KG1 (cell line): ENCODE measurements at places on chromosomes 1 and 21.

GRCh38 chr1:226798427-226799411 lies 59.6 kb upstream of the ITPKB start:
- no peak for DNase-seq

DNA sequence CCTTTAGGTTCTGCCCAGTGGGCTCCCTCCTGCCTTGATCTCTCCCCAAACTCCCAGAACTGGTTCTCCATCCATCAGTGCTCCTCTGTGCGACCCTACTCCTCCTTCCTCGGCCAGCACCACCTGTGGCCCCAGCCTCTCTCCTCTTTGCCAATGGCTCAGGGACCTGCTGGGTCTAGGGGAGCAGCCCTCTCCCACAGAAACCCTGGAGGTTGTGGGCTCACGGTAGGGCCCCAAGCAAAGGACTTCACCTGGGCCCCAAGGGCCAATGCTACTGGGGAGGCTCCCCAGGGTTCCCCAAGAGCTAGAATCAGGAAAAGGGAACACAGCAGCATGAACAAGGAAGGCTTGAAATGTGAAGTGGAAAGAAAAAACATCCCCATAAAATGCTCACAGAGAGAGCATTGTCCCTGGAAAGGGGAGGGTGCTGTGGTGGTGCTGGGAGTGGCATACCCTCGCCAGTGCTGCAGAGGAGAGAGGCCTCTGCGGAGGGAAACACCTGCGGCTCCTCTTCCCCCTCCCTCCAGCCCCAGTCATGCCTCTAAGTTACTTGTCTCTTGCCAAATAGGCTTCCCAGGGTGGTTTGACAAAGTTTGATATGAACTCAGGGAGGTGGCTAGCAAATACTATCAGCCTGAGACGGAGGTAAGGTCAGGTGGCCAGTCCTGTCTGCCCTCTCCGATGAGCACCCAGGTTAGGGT lies 2.5 kb downstream of the TMEM63A start:
- no peak for DNase-seq

- DNase-seq = no peak
Measured at GRCh38 chr1:215860833-215861232, 293.7 kb downstream of the KCTD3 start.

DNA sequence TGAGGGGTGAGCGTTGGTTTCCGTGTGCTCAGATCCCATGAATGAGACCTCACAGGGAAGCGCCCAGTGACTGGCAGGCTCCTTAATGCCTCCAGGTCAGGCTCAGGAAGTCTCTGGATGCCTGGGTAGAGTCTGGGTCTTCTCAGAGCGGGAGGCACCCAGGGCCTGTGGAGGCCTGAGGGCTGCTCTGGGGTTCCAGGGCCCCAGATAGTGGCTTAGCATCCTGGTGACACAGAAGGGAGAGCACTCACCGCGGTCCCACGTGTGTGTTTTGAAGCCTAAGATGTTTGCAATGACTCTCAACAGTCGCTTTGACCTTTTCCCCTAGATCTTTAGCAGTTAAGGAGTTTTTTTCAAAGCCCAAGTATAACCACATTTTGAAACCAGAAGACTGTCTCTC lies 25.0 kb downstream of the PRMT2 start:
- no peak for DNase-seq

DNA sequence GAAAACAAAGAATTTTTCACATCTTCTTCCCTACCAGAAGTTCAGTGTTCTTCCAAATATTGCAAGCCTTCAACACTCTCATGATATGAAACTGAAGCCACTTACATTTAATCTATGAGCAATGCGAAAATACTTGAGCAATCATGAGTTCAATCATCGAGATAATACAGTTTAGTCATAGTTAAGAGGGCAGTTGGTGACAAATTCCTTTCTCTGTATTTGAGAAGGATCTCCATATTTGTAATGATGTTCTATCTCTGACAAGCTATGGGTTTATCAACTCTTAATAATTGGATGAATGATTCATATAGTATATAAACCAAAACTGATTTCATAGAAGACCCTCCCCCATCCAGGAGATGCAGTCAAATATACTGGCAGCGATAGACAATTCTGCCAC lies 29.7 kb upstream of the PYHIN1 start:
- no peak for DNase-seq

GRCh38 chr21:17732306-17732705 lies 86.8 kb downstream of the C21orf91 start:
- no peak for DNase-seq

DNA sequence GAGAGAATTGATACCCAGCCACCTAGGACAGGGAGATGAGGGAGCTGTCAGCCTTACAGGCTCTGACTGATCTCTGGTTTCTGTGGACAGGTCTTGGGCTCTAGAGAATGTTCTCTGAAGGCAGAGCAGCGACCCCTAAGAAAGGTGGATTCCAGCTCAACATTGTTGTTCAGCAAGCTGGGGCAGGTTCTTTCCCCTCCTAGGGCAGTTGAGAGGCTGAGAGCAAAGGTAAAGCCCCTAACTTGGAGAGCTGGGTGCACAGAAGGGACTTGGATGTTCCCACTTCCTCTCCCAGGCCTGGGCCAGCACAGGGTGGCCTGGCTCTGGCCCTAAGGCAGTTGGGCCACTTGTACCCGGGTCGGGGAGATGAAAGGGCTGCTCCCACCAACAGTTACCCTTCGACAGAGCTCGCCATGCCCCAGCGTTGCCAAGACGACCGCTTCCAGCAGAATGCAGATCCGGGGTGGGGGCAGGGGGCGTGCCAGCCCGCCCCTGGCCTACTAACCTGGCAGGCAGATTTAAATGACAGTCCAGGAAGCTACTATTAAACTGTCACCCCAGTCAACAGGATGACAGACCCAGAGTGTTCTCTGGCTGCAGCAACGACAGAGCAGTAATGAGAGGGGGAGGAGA lies 31.6 kb downstream of the LRP8 start:
- no peak for DNase-seq

GRCh38 chr1:25161981-25162380 lies 70.3 kb downstream of the SYF2 start:
- no peak for DNase-seq

- DNase-seq = peak; percentile 19
Measured at GRCh38 chr1:8987881-8988617, 38.2 kb downstream of the SLC2A7 start.

GRCh38 chr1:53582211-53583020 lies 123.2 kb downstream of the DMRTB1 start:
- DNase-seq = no peak

GRCh38 chr1:97145321-97145956 lies 423.9 kb downstream of the PTBP2 start:
- DNase-seq = no peak

- no peak for DNase-seq
Measured at GRCh38 chr1:33275706-33276572, 19.6 kb downstream of the ZNF362 start.

DNA sequence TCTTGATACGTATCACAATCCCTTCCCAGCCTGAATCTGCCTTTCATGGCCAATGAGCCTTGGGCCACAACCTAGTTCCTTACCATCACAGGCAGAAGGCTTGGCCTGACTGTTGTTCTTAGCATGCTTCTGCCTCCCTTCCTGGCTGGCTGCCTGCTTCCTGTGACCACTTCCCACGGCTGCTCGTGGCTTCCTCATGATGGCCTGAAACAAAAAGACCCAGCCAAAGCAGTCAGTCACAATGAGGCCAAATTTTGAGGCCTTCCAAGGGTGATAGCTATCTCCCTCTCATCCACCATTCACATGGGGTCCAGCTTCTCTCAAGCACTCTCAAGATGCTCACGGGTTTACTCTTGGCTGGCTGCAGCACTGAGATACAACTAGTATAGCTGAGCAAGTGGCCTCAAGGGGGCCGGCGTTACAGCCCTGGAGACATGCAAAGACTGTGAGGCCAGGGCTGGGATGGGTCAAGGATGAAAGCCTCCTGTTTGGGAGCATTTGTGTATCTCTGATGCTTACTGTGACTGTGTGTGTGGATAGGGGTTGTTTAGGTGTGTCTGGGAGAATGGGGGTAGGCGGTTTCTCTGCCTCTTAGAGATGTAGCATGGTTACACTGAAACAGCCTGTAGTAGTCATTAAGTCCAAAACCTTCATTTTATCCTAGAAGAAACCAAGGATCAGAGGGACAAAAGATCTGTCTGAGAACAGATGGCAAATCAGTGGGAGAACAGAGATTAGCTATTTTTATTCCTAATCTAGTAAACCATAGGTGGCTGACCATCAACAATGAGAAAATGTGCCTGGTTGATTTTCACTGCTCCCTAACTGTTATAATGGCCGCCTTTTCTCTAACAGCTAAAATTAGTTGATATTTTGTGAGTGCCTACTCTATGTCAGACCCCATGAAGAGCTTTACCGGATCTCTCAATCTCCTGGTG lies 5.4 kb upstream of the TOE1 start:
- peak; percentile 46 for DNase-seq

DNA sequence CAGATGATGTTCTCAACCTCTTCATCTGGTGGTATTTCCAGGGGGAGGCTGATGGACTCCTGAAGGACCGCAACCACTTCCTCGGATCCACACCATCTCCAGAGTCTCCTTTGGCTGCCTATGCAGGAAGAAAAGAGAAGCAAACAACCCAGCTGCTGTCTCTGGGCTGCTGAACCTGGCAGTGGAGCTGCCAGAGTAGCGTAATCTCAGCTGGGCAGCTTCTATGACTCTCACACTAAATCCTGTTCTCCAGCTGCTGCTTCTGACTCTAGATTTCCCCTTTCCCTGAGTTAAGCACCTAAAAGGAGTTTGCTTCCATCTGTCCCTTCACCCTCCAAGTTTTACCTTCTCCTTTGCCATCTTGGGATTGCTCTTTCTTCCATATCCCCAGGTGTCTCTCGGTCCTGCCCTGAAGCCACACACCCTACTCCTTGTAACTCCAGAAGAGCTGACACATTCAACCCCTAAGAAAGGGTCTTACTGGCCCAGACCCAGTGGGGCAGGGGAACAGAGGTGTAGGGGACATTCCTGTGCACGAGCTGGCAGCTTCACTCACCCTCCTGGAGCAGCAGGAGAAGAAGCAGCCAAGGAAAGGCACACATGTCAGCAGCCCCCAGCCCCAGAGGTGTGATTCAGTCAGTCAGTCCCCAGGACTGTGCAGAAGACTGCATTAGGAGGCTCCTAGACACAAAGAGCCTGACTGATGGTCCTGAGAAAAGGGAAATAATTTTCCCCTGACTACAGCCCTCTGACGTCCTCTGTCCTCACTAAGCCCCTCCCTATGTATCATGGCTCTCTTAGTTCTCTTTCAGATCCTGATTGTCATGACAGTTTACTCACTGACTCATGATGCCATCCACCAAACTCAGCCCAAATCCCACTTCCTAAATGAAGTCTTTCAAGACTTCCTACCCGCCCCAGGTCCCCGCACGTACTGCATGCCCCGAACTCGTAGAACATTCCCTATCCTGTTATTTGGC lies at the start of gene SLAMF9:
Gene SLAMF9 (minus strand): TSS at position 702 of the 980 bp plus-strand sequence. CDS start 100 bp downstream, at position 602.
- no peak for DNase-seq

GRCh38 chr1:212487774-212488435 lies 55.2 kb downstream of the NENF start:
- no peak for DNase-seq

DNA sequence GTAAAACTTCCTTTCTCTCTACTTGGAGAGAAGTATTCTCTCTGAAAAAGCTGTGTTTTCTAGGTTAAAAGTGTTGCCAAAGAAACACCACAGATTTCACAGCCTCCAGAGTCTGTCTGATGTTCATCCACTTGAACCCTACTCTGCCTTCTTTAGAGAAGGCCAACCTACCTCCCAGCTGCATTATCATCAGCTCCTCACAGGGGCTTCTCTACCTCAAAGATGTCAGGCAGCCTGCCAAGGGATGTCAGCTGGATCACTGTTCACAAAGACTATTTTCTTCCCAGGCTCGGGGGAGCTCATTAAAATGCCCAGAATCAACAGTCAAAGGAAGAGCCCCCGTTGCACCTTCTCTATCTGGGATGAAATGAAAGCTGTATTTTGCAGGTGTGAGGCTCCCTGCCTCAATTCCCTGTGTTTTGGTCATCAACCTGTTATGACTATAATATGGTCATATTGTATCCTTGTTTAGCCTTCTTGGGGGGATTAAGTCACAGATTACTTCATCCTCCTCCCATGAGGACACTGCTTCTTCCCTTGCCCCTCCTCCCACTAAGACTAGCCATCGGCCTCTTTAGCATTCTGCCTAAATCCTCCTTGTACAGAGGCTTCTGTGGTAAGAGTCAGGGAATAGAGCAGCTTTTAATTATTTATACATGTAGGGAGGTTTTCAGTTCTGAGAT lies 25.7 kb downstream of the ANGPTL7 start:
- no peak for DNase-seq

DNA sequence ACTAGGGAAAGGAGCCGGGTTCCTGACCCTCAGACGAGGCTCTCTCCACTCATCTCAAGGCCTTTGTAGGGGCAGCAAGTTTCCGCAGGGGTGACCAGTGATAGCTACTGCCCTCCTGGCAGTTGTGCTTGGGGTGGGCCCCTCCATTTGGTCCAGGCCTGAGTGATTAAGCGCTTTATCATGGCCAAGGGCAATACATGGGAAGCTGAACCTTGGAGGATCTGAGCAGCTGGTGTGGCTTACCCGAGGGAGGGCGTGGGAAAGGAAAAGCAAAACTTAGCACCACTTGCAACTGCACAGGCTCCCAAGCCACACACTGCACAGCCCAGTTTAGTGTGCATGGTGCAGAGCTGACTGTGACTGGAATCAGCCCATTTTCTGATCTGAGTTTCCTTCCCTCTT lies 47.8 kb downstream of the GADD45A start:
- DNase-seq = no peak

DNA sequence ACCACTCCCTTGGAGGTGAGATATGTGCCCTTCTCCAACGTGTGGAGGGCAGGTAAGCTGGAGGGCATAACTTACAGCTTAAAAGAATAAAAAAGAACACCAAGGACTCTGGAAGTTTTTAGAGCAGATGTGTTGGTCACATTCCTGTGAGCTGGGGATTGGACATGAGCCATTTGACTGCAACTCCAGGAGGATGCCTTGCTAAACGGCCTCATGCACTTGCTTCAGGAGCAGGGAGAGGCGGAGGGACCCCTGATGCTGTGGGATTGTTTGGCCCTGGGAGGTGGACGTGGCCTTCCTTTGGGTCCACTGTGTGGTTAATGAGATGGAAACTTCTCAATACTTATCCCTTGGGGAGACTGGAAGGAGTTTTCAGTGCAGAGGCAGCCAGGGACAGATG lies 185.6 kb downstream of the RHOU start:
- DNase-seq = no peak

DNA sequence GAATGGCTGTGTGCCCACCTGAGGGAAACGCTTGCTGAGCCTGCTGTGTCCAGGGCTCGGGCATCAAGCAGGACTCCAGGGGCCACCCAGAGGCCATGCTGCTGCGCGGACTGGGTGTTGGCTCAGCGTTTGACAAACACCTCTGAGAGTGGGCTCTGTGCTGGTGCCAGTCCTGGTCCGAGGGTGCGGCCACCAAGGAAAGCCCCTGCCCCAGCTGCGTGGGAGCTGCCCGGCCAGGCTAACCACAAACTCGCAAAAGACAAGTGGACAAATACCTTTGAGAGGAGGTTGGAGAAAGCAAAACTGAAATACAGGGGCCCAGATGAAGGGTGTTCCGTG lies 65.6 kb upstream of the TTC34 start:
- no peak for DNase-seq
